ENCODE measurements at places on chromosomes 12 and 14.
A peak's percentile ranks its signal among the peaks of the same experiment; 100 is the strongest.

- no peak for DNase-seq
These were observed 5.8 kb downstream of the NR4A1 start for GRCh38 chr12:52056801-52057637.

DNA sequence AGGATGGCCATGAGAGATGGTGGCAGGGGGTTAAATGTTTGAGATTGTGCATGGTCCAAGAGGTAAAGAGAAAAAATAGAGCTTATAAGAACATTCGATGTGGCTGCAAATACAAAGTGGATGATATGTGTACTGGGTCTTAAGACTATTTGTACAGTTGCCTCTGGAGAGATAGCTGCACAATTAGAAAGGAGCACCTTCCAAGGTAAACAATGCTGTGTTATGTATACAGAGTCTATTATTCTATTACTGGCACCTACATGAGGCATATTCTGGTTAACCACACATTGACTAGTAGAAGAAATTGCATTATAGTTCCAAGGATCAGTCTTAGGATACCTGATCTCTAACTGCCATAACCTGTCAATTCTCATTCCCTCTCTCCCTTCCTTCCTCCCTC, 238.0 kb upstream of the FOXN3 start:
- no peak for DNase-seq

GRCh38 chr12:98253207-98254037, 262.0 kb upstream of the TMPO start:
- DNase-seq: no peak

GRCh38 chr14:89417465-89418225, 612 bp upstream of the FOXN3 start:
- peak; percentile 33 for DNase-seq

DNA sequence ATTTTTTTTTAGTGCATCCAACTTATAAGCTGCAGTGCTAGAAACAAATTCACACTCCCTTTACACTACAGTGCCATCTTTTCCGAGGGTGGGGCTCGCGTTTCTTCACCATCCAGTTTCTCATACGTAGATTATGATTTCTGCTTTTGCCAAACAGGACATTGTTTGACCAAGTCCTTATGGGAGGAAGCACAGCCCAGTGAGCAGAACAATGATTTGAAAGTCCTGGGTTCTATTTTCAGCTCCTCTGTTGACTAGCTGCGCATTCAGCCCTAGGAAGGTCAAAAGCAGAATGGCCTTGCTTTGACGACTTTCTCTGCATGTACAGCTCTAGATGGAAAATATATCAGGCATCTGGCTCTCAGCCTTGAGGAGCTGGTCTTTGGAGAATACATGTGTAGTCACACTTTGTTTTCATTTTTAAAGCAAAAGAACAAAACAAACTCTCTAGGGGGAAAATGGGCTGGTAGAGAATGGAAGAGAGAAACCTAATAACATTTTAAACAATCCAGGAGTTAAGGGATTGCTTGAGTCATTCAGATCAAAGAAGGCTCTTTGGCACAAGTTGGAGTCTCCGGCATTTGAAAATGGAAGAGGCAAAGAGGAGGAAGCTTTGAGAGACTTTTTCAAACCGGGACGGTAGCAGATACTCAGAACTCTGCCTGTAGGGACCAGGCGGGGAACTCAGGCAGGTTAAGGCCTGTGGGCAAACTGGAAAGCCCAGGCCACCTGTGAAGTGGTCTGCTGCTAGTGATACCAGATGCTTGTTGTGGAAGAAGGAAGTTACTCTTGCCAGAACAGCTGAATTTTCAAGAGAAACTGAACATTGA, 257.3 kb upstream of the PLEKHG7 start:
- no peak for DNase-seq

DNA sequence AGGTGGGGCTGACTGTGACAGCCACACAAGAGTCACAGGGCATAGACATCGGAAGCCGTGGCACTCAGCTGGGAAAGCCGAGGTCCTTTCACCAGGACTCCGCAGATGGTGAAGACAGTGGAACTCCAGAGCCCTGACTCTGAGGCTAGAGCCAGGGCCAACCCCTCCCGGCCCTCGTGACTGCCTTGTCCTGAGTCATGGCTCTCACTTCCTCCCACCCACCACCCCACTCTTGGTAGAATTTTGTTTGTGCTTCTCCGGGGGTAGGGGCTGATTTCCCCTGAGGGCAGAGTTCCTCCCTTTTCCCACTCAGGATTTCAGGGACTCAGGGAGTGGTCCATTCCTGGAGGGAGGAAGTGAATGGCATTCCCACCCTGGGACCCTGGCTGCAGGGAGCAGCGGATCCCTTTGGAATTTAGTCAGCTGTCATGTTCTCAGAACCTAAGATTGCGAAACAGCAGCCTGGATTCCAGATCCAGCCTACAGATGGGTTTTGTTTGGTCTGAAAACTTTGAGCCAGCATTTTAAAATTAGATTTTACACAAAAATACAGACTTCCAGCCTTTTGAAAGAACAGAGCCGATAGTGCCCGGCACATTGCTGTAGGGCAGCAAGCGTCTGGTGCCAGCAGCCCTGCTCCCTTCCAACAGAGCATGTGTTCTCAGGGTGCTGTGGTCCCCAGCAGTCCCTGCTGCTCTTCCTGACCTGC, 50.7 kb downstream of the TPCN1 start:
- DNase-seq: no peak

DNA sequence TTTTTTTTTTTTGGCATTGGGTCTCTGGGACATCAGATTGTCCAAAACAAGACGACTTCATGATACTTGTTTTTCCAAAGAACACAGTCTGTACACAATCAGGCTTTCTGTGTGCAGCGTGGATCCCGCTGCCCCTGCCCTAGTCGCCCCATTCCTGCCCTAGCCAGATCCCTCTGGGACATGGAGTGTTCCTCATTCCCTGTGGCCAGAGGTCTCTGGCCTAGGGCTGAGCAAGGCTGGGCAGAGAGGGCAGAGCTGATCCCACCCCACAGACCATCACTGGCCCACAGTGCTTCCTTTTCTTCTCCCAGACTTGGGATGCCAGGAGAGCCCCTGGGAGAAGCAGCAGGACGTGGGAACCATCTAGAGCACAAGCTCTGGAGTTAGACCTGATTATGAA, 20.9 kb upstream of the EIF2B2 start:
- DNase-seq: no peak

- DNase-seq: no peak
These were observed 894.0 kb downstream of the NRXN3 start for GRCh38 chr14:79064214-79064613.

- no peak for DNase-seq
These were observed 104.6 kb downstream of the ITPR2 start for GRCh38 chr12:26728205-26729050.

DNA sequence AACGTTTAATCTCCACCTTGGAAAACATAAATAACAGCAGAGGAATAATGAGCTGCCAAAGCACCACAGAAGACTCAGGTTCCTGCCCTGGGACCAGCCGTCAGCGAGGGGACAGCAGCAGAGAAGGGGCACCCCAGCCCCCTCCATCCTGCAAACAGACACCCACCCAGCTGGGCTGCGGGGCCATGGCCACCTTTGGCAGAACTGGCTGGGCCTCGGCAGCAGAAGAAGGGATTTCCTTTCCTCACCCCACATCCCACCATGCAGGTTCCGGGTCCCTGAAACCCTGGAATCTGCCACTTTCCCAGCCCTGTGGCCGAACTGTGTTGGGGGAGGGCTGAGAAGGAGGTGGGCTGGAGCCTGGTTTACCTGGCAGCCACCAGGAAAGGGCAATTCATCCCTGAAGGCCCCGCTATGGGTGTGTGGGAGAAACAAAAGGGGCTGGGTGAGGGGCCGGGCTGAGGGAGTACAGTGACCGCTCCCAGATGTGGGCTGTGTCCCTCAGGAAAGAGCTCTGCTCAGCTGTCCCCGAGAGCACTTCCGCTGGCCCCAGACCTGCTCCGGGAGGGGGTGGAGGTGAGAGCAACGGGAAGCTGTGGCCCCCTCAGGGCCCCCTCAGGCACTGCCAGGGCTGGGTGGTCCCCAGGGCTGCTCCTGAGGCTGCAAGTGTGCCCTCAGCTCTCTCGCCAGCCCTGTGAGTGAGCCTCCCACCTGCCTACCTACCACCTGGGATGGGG, 3.8 kb downstream of the PGF start:
- no peak for DNase-seq
